ENCODE measurements at places on chromosomes 6 and 20.

- DNase-seq: no peak
These were observed 73.0 kb downstream of the PERP start for GRCh38 chr6:138034229-138034628.

GRCh38 chr6:20246125-20246524 lies 33.9 kb upstream of the MBOAT1 start:
- no peak for DNase-seq

GRCh38 chr6:71011871-71012371 lies 55.1 kb upstream of the B3GAT2 start:
- no peak for DNase-seq

- no peak for DNase-seq
These were observed 27.3 kb upstream of the TCFL5 start for GRCh38 chr20:62888910-62889309.

GRCh38 chr6:168496139-168496996 lies 55.4 kb downstream of the SMOC2 start:
- DNase-seq: no peak

GRCh38 chr6:52909531-52909930 lies at the start of gene GSTA3:
Gene GSTA3, minus strand, starts transcription at chr6:52909698. Its CDS starts 3,864 bp downstream, at chr6:52905834.
- no peak for DNase-seq

- no peak for DNase-seq
These were observed 132.2 kb downstream of the LPA start for GRCh38 chr6:160531826-160532225.

DNA sequence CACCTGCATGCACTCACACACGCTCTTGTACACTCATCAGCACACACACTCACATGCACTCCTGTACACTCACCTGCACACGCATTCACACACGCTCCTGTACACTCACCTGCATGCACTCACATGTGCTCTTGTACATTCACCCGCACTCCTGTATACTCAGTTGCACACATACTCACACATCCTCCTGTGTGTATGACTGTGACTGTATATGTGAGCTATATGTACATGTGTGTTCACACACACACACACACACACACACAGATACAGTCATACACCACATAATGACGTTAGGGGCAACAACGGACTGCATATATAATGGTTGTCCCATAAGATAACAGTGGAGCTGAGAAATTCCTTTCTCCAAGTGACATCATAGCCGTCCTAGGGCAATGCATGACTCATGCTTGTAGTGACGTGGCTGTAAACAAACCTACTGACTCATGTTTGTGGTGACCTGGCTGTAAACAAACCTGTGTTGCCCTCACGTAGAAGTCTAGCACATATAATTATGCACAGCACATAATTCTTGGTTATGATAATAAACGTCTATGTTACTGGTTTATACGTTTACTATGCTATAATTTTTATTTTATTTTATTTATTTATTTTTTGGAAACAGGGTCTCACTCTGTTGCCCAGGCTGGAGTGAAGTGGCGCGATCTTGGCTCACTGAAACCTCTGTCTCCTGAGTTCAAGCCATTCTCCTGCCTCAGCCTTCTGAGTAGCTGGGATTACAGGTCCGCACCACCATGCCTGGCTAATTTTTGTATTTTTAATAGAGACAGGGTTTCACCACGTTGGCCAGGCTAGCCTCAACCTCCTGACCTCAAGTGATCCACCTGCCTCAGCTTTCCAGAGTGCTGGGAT lies 22.8 kb upstream of the TAF4 start:
- no peak for DNase-seq

- no peak for DNase-seq
These were observed 33.2 kb downstream of the SCGN start for GRCh38 chr6:25685251-25685650.

- DNase-seq: no peak
These were observed 75.7 kb downstream of the MRPL14 start for GRCh38 chr6:44051515-44051914.

- DNase-seq: peak; percentile 23
These were observed 148.3 kb upstream of the RPS6KA2 start for GRCh38 chr6:166775180-166775922.

- no peak for DNase-seq
These were observed 103.3 kb downstream of the ARHGAP18 start for GRCh38 chr6:129606664-129607063.

DNA sequence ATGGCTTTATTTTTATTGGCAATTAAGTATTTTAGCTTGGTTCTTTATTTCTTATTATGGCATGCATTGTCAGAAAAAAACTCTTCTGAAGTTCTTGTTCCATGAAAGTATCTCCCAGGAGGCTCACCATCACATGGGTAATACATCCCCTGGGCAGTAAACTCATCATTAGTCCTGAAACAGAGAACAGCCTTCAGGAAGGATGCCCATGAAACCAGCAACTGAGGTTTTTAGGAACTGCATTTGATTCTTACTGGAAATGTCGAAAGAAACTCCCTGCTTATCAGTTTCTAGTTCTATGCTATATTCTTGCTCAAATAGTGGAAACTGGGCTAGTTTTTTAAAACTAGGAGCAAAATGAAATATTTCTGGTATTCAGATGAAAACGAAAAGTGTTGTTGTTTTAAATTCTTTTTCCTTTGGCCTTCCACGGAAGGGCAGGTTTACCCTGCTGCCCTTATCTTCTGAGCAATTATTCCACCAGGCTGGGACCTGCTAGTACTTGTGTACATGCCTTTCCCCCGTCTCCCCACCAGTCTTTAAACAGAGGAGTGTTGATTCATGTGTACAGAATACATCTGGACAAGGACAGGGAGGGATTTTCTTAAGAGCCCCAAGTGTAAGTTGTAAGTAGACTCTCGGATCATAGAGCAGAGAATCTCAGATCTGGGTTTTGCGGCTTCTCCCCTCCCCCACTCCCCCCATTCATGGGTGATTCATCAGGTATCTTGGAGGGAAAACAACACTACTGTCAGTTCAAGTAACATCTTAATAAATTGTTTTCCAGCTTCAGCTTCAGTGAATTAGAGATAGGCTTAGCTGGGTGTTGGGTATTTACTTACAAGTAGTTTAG lies 81.5 kb downstream of the RTN4IP1 start:
- DNase-seq: no peak

DNA sequence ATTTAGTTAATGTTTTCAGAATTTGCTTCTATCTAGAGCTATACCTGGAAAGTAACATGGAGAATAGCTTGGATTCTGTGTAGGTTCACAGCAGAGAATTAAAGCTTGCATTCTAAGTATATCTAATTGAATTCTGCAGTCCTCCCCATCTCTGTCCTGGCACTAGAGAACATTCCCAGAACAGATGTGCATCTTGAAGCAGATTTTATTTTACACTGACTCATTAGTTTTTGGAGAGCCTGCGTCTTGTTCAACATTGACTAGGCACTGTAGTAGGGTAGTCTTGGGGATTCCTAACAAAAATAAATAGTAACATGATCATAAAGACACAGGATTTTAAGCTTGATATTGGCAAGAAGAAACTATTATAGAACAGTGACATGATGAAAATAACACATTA lies 36.2 kb upstream of the BAG2 start:
- DNase-seq: no peak

DNA sequence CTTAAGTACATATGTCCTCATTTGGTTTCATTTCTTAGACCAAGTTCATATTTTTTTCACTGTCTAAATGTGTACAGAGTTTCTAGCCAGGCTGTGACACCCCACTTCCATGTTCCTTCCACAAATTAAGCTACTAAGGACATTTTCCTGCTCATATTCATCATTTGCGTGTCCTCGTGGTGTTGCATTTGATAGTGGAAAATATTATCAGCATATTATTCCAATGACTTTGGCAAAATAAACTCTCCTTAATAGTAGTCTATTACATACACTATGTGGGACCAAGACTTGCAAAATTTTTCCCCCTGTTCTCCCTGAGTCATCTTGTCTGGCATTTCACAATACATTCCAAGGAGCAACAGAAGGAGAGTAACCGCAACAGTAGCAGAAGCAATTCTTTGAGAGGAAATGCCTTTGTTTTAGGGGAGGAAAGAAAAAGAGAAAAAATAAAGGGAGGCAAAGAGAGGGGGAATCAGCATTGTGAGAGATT lies 599.2 kb downstream of the COL12A1 start:
- DNase-seq: no peak

GRCh38 chr6:136793363-136793762 lies 1.1 kb upstream of the MAP3K5 start:
- no peak for DNase-seq

GRCh38 chr20:54368570-54368969 lies 106.8 kb upstream of the DOK5 start:
- DNase-seq: no peak

DNA sequence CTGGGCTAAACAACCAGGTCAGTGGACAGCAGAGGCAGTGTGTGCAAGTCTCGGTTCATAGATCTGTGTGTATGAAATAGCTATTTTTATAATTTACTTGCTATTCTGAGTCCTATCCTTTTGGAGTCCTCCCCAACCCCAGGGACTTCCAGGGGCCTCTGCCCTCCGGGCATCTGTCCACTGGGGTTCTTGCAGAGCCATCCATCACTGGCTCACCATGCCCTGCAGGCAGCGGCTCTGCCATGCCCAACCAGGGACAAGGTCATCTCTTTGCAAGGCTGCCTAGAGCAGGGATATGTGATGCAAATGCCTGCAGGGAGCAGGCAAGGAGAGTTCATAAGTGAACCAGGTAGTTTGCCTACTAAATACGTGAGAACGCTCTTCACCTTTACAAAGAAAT lies 10.5 kb upstream of the BEND3 start:
- DNase-seq: no peak

- DNase-seq: no peak
These were observed 97.2 kb downstream of the SSR1 start for GRCh38 chr6:7215798-7216231.

DNA sequence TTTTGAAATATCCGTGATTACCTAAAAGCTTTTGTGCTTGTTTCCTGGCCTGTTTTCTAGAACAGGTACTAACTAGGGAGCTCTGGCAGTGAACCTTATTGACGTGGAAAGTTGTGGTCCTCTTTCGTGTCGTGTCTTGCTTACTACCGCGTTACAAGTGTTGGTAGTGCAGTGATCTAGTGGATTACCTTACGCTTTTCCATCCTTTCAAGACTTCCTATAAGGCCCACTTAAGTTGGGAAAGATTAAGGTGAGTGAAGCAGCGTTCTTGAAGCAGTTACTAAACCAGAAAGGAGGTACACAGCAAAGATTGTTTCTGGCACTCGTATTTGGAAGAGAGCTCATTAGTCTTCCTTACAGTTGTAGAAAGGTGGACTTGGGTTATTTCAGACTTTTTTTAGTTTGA lies 1.9 kb downstream of the PNRC1 start:
- DNase-seq: no peak

DNA sequence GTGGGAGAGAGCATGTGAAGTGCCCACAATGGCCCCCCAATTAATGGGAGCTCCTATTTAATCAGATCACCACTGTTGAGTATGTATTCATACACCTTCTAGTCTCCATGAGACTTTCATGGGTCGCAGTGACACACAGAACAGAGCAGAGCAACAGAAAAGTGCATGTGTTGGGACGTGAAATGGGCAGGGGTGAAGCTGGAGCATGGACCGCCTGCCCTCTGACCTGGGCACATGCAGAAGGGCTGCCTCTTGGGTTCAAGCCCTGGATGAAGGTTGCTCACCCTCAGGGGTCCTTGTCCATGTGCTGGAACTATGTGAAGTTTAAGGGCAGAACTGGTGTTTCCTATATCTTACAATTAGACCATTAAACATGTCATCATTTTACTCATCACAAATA lies 106.0 kb upstream of the PHACTR3 start:
- no peak for DNase-seq

GRCh38 chr20:9311132-9311531 lies 203.3 kb upstream of the LAMP5 start:
- no peak for DNase-seq

GRCh38 chr6:159106627-159107241 lies 61.9 kb upstream of the TAGAP start:
- DNase-seq: peak; percentile 83

DNA sequence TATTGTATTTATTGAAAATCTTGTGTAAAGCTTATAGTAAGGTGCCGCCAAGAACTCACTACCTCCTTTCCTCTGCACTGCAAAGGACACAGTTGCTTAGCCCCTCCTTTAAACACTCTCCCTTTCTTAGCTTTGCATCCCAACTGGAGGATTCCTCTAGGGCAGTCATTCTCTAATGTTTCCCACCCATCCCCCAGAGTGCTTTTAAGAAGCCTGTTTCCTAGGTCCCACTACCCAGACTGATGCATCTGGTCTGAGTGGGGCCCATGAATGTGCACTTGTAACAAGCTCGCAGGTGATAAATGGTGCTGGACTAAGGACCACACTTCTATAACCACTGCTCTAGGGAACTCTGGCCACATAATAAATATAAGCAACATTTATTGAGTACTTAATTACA lies 55.2 kb downstream of the B4GALT5 start:
- no peak for DNase-seq

GRCh38 chr20:23228912-23229311 lies 121.7 kb upstream of the NXT1 start:
- DNase-seq: no peak

- DNase-seq: no peak
These were observed 62.2 kb upstream of the KLHL31 start for GRCh38 chr6:53727748-53728147.

DNA sequence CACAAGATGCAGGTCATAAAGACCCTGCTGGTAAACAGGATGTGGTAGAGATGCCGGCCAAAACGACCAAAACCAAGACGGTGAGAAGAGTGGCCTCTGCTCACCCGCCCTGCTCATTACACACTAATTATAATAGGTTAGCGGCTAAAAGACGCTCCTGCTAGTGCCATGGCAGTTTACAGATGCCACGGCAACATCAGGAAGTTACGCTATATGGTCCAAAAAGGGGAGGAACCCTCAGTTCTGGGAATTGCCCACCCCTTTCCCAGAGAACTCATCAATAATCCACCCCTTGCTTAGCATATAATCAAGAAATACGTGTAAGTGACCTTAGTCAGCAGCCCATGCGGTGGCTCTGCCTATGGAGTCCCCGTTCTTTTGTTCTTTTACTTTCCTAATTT lies 17.6 kb downstream of the BHLHE23 start:
- DNase-seq: no peak

GRCh38 chr6:91045161-91045560 lies 458.3 kb upstream of the MAP3K7 start:
- DNase-seq: no peak

- DNase-seq: no peak
These were observed 278.5 kb upstream of the MAN1A1 start for GRCh38 chr6:119627908-119628669.

GRCh38 chr6:137912813-137913212 lies 45.8 kb downstream of the TNFAIP3 start:
- DNase-seq: no peak

- DNase-seq: no peak
These were observed 162.7 kb upstream of the MARCKS start for GRCh38 chr6:113694278-113695077.

DNA sequence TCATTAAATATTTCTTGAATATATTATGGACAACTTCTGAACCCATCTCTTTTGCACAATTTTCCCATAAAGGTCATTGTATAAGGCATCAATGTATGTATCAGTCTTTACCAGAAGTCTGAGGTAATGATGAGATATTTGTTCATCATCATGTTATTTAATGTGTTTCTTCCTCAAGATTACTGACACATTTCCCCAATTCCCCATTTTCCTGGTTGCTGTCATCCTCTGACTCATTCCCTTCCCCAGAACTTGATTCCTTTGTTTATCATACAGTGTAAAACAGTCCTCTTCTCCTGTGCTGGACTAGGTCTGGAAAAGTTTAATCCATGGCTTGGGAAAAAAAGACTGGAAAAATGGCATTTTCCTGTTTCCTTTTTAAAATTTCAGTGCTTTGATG lies 107.9 kb upstream of the FLRT3 start:
- DNase-seq: no peak

GRCh38 chr6:39495640-39496039 lies 173.1 kb upstream of the KCNK16 start:
- DNase-seq: no peak

- DNase-seq: peak; percentile 48
These were observed 45.0 kb downstream of the SLC23A2 start for GRCh38 chr20:4956200-4956810.

Data from SHP77 treated with DMSO at 0.1 percent for 48 hours (cell line).